Activated CD8-positive, alpha-beta memory T cell treated with anti-CD3 and anti-CD28 coated beads for 24 hours (primary cell): ENCODE measurements at places on chromosomes 5 and 9.

DNA sequence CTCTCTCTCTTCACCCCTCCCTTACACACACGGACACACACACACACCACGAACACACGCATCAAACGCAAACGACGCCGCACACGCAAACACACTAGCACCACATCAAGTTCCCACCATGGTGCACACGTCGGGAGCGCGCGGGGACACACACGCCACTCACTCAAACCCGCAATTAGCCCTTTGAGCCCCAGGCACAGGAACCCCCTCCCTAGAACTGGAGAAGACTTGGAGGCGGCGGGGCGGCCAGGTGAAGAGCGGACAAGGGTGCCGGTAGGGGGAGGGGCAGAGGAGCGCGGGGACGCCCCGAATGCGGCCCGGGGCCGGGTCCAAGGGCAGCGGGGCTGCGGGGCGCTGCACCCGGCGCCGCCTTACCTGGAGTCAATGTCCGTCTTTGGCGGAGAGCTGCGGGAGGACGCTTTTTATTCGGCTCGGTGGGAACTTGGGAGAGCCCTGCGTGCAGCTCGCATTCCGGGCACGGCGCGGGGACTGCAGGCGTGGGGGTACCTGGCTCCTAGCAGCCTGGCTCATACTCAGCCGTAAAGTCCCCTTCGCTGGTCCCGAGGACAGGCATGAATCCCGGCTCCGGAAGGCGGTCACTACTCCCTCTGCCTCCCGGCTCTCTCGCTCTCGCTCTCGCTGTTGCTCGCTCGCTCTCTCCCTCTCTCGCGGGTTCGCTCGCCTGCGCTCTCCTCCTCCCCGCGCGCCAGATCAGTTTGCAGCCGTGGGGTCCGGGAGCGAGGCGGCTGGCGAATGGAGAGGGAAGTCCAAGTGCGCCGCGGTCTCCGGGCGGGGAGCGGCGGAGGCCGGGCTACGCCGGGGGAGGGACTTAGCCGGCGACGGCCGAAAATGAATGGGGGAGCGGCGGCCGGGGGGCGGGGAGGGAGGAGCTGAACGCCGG, at the start of gene BRINP1:
Gene BRINP1 (minus strand): TSS at position 755 of the 901 bp plus-strand sequence. CDS start 56,080 bp downstream, outside the sequence.
- DNase-seq, result no peak

GRCh38 chr9:5789489-5789888, 43.4 kb downstream of the ERMP1 start:
- no peak for DNase-seq

DNA sequence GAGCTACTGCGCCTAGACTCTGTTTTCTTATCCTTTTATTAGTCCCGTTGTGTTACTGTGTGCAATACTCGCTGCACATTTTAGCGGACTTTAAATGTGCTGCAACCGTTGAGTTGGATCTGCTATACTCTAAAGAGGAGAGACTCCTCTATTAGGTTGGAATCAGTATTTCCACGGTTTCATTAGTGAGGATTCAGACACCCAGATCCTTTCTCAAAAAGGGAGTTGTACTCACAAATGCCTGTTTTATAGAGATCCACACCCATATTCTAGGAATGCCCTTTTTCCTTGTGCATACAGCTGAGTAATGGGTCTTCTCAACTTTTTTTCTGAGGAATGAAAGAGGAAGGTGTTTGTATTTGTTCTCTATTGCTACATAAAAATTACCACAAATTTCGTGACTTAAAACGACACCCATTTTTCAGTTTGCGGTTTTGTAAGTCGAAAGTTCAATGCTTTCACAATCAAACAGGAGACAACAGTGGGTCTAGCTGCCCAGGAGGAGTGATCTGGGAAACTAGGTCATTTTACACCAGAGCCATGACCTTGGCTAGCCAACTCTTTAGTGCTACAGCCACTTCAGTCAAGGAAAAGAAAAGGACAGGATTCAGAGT, 52.8 kb upstream of the SLC44A1 start:
- no peak for DNase-seq

DNA sequence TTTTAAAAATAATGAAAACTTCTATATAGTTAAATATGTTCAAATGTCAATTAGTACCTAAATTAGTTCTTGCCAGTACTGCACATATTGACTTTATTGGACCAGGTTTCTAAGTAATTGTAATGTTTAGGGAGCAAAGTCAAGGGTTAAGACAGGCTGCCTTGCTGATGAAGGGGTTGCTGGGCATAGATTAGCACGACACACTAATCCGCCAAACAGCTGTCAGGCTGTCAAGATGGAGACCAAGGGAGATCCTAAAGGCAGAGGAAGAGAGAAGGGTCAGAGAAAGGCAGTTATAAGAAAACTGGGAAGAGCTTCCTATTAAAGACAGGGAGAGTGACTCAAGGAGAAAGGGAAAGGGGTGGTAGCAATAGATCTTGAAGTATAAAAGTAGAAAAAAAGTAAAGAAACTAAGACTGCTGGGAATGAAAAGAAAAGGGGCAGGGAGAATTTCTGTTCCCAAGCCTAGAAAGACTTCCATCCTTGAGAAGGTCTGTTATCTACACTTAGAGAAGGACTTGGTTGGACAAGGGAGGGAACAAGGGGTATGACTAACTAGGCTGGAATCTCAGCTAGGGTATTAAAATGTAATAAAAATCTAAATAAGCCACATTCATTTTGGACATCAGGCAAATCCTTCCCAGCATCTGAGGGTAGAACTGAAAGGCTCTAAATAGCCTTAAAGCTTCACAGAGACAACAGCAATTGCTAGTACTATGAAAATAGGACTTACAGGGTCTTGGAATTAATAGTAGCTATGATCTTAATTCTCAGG, 188.7 kb downstream of the FBXL17 start:
- DNase-seq, result no peak

DNA sequence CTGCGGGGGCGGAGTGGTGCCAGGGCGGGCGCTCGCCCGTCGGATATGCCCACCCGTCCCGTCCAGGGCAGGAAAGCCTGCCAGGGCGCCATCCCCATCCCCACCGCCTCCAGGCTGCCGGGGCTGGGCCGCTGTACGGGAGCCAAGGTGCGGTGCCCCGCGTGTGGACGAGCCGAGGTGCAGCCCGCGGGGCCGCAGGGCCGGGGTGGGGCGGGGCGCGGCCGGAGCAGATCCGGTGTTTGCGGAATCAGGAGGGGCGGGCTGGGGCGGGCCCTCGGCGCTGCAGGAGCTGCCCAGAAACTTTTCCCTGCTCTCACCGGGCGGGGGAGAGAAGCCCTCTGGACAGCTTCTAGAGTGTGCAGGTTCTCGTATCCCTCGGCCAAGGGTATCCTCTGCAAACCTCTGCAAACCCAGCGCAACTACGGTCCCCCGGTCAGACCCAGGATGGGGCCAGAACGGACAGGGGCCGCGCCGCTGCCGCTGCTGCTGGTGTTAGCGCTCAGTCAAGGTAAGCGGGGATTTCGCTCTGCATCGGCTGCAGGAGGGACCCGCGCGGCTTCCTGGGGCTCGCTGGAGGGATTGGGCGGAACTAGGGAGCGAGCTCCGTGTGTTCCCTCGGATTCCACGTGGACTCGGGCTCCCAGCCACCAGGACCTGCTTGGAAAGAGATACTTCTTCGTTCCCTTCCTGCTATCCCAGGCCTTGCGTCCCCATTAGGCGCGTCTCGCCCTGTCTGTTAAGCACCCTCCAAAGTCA, at the start of gene ITGA2:
Gene ITGA2 (plus strand): TSS at position 328 of the 756 bp plus-strand sequence. CDS start 117 bp downstream, at position 445.
- peak; percentile 75 for DNase-seq

GRCh38 chr9:110876929-110877328, 161.3 kb downstream of the LPAR1 start:
- no peak for DNase-seq

GRCh38 chr5:109691996-109692395, 2.3 kb downstream of the MAN2A1 start:
- no peak for DNase-seq

DNA sequence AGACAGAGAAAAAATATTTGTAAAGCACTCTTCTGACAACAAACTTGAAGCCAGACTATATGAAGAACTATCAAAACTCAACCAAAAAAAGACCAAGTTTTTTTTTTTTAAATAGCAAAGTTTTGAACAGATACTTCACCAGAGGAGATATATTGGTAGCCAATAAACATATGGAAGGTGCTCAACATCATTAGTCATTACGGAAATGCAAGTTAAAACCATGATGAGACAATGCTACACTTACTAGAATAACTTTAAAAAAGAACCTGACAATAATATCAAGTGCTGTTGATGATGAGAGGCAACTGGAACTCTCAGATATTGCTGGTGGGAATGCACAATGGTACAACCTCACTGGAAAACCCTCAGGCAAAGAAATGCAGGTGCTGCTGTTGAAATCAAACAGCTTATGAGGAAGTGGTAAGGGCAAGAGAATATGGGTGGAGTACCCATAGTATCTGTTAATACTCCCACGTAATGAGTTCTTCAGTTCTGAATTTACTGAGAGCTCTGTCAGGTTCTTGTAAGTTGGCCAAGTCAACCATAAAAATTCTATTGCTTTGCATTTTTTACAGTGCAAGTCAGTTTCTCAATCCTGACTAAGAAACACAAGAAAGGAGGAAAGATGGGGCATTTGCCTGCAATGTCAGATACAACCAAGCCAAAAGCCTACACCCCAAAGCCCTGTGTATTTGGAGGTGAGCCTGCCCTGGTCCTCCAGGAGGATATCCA, 87.3 kb upstream of the GNAQ start:
- no peak for DNase-seq

- DNase-seq, result no peak
These were observed 54.9 kb upstream of the ZSWIM6 start for GRCh38 chr5:61277190-61277589.

DNA sequence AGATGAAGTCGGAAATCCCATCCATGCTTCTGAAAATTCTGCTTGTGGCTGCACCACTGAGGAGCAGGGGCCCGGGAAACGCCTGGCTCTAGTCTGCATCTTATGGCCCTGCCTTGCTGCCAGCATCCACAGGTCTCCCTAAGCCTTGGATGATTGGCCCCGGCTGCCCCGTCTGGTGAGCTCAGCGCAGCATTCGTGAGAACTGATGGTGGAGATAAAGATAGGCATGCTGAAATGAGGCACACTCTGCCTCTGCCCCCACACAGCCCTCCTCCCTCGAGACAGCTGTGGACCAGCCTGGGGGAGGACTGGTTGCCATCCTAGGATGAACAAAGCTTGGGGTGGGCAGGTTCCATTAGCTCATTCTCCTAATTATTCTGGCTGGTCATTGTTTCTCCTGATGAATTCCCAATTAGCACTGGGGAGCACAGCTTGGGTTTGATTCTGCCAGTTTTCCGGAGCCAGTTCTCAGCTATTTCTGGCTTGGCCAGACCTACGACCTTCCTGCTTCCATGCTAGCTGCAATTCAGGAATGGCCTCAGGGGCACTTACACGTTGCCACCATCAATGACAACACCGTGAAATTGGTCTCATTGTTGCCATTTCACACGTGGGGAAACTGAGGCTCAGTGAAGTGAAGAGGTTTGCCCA, 62.8 kb upstream of the CPEB4 start:
- no peak for DNase-seq
